Hematopoietic multipotent progenitor cell (in vitro differentiated cells): ENCODE measurements at places on chromosomes 3 and 15. TPM values are rescaled to one million over a fixed set of nuclear protein-coding genes. Genes with fewer than 3 reads are reported as not detected.
A peak's percentile ranks its signal among the peaks of the same experiment; 100 is the strongest.

EPB42 gene
- total RNA-seq = 0.54 TPM

- no peak for DNase-seq
These were observed 12.2 kb upstream of the NMD3 start for GRCh38 chr3:161208931-161209330.

- peak; percentile 52 for DNase-seq
These were observed 16.2 kb downstream of the NISCH start for GRCh38 chr3:52471371-52472238.

GRCh38 chr15:52295421-52296001, at the start of gene MYO5C:
MYO5C (minus strand) TSS chr15:52295804; CDS start chr15:52295636, 168 bp downstream.
- DNase-seq = peak; percentile 91

- no peak for DNase-seq
These were observed 12.0 kb downstream of the CD86 start for GRCh38 chr3:122067214-122067550.

- DNase-seq = no peak
These were observed 1.5 kb downstream of the RAB7A start for GRCh38 chr3:128727485-128727884.
